Jurkat, Clone E6-1 (cell line): ENCODE measurements at places on chromosomes 1 and 21.

DNA sequence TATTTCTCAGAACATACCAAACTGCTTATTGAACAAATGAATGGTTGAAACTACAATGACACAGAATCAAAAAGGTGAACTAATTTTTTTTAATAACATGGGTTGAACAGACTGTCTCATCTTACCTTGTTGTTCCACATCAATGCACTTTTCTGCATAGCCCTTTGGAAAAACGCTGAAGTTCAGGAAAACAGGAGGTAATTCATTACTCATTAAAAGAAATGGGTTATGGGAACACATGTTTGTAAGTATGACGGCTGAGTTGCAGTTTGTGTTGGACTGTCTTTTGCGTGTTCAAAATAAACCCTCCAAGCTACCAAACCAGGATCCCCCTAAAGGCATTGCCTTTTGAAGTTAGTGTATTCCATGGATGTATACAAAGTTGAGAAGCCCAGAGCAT lies 514.9 kb upstream of the PKN2 start:
- DNase-seq: no peak

- DNase-seq: no peak
Measured at GRCh38 chr1:226332947-226333346, 24.0 kb upstream of the LIN9 start.

DNA sequence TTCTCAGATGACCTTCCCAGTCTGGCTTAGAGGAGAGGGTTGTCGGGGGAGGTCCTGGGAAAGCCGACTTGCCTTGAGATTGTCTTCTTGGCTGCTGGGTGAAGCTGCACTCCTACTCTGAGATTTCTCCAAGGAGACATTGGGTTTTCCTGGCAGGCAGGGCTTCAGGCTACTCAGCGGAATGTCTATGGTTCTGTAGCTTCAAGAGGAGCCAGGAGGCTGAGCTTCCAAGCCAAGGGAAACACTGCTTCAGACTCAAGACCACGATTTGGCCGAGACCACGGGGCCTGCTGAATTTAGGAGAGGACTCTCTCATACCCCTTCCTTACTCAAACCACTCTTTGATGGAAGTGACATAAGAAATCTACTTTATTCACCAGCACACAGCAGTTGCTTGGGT lies 67.8 kb downstream of the NTMT2 start:
- no peak for DNase-seq

- no peak for DNase-seq
Measured at GRCh38 chr1:235782601-235783000, 84.1 kb downstream of the LYST start.

DNA sequence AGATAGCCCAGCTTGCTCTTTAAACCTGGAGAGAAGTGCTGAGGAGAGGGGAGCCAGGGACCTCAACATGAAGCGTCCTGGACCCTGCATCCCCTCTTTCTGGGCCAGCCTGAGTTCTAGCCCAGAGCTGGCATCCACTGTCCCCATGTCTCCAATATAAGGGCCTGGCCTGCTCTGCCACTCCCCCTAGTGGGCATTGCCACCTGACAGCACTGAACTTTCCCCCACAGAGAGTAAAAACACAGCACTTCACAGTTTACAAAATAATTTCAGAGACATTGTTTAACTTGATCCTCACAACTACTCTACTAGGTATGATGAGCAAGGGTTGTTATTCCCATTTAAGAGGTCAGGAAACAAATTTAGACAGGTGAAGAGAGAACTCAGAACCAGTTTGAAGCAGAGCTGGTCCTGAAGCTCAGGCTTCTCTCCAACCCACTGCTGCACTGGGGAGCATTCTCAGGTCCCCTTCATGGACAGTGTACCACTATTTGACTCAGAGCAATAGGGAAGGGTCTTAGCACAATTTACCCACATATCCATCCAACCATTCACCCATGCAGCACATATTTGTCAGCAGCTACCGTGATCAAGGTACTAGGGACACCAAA lies 151.2 kb downstream of the DMRTA2 start:
- DNase-seq: peak; percentile 5
